Thoracic aorta (tissue), 2 donors: ENCODE measurements at places on chromosomes 2 and 18.

DNA sequence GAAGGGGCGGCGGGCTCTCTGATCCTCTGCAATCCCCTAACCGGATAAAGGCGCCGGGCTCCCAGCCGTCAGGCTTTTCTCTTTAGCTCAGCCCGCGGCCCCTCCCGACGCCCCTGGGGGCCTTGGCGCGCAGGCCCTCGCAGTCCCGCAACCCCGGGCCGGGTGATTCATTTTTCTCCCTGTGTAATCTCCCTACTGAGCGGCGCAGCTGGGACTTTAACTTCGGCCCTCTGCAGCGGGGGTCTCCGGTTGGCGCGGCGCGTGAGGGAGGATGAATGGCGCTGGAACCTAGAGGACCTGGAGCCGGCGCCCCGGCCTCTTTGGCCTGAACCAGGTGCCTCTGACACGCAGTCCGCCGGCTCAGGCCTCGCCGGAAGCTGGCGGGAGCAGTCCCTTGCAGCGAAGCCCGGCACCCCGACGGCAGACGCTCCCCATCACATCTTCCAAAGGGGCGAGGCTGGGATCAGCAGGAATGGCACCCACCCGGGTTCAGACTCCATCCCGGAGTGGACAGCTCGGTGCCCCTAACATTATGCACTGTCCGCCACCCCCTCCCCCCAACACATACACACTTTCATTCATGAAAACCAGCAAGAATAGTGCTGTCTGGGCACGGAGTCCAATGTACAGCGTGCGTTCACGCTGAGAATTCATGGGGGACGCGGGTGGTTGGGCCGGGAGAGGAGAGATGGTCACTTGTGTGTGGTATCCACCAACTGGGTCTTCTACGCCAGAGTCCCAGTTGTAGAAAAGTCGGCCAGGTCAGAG lies 1.2 kb downstream of the CNGA3 start:
- no peak for DNase-seq

DNA sequence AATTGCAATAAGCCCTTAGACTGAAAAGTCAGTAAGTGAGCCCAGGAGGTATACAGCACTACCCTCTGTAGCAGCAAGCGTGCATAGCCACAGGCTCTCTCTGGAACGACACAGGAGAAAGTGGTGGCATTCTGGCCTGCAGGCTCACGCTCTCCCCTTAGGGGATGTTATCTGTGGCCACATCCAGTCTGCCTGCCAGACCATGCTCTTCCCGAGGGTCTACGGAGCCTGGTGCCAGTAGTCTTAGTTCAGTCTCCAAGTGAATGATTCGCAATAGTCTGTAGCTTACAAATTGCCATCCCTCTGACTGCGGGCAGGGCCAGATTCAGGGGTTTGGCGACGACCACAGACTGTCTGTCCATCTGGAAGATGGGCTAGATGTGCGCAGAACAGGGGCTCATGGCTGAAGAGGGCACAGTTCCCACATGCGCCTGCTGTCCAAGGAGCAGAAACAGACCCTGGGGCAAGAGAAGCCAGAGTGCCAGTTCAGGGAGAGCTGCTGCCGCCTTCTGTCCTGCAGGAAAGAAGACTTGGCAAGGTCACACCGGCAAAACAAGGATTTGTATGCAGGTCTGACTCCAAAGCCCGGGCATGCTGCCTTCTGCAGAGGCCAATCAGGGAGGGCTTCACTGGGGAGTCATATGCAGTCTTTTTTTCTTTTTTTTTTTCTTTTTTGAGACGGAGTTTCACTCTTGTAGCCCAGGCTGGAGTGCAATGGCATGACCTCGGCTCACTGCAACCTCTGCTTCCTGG lies 3.5 kb upstream of the KLF11 start:
- DNase-seq: no peak

DNA sequence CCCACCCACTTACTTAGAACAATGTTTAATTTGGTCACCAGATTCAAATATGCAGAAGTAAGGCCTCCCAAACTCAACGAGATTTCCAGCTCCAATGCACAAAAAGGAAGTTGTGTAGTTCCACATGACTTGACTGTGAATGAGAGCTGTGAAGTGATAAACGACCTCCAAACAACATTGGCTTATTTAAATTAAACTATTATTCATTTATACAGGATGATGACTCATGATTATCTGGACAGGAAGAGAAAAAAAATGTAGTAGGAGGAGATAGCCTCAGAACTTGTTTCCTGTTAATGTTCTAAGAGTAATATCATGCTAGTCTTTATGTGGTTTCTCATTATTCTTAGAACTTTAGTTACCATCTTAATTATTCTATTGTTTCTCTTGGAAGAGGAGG lies 237.3 kb downstream of the C1D start:
- DNase-seq: no peak

GRCh38 chr2:229388731-229389130 lies 117.6 kb upstream of the PID1 start:
- no peak for DNase-seq
